HFFc6 (cell line): ENCODE measurements at places on chromosomes 13 and 19.
A peak's percentile ranks its signal among the peaks of the same experiment; 100 is the strongest.

DNA sequence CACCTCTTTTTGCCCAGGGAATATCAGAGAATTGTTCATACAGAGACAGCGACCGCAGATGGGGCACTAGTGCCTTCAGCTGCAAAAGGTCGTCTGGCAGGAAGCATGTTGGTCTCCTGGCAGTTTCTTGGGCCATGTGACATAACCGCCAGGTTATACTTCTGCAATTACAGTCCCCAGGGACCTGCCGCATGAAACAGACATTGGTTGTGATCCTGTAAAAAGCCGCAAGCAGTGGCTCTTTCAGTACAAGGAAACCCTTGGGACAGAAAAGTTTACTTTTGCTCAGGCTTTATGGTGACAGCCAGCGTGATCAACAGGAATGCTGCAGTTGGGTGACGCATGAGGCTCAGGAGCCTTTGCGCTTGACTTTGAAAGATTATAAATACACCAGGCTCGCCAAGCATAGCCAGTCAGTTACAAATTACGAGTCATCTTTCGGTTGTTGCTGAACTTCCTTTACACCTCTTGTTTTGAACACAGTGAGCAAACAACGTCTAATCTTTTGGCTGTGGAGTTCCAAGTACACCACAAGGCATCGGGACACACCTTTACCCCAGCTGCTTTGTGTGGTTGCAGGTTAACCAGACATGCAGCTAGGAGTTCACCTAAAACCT lies 50.5 kb upstream of the UBE2L5 start:
- DNase-seq: peak; percentile 73

- no peak for DNase-seq
These were observed 1.3 kb upstream of the PTOV1 start for GRCh38 chr19:49849433-49850220.

DNA sequence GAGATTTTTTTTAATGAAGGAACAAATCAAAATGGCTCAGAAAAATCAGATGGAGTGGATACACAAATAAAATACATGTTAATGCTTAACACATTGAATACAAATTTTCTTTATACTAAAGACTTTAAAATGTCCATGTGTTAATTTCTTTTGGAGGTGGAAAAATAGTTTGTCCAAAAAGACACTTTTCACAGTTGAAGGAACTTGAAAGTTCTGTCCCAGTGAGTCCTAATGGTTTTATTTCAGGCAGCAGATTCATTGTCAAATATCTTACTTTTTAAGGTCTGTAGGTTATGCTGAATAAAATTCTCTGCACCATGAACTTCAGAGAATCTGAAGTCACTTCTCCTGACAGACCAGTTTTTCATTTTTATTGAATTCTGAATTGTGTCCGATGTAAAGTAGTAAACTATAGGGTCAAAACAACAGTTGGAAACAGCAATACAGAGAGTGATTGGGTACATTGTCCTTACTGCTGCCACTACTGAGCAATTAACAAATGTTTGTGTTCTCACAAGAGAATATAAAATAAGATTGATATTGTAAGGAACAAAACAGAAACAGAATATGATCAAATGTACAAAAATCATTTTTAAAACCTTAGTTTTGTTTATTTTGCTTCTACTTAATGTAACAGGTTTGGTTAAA lies 1.6 kb downstream of the LPAR6 start:
- no peak for DNase-seq

- DNase-seq: no peak
These were observed 185.7 kb downstream of the KCNRG start for GRCh38 chr13:50200988-50201387.

DNA sequence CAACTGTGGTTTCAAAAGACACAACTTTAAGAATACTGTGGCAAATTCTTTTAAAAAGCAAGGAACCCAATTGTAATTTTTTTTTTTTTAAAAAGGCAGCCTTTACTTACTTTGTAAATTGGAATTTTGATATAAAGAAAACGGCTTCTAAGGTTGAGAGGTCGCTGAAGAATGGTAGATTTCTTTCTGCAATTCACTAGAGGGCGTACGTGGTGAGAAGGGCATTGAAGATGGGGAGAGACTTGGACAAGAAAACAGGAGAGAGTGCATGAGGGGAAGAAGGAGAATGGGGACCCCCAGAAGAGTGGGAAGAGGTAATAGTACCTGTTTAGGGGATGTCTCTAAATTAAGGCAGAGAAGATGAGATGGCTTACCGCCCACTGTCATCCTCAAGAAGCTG lies 33.5 kb upstream of the PABPC3 start:
- no peak for DNase-seq

GRCh38 chr19:58038688-58039204 lies 4.9 kb downstream of the ZSCAN1 start:
- DNase-seq: no peak

GRCh38 chr13:112790735-112791641 lies 101.2 kb downstream of the ATP11A start:
- no peak for DNase-seq

DNA sequence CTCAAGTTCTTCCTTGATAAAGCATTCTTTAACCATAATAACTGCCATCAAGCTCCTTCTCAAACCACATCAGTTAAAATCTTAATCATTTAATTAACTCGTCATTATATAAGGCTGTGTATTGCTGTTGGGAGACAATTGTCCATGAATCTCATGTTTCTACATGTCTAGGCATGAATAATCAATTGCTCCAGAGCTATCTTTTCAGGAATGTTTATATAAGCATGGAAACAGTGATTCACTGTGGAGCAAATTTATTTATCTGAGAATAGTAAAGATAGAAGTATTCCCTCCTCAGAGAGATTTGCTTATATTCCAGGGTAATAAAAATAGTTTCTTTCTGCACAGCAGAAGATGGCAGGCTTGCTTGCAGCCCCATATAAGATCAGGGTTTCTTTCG lies 71.1 kb downstream of the CBY2 start:
- DNase-seq: peak; percentile 40

GRCh38 chr13:113035213-113035800 lies 66.3 kb downstream of the MCF2L start:
- no peak for DNase-seq

DNA sequence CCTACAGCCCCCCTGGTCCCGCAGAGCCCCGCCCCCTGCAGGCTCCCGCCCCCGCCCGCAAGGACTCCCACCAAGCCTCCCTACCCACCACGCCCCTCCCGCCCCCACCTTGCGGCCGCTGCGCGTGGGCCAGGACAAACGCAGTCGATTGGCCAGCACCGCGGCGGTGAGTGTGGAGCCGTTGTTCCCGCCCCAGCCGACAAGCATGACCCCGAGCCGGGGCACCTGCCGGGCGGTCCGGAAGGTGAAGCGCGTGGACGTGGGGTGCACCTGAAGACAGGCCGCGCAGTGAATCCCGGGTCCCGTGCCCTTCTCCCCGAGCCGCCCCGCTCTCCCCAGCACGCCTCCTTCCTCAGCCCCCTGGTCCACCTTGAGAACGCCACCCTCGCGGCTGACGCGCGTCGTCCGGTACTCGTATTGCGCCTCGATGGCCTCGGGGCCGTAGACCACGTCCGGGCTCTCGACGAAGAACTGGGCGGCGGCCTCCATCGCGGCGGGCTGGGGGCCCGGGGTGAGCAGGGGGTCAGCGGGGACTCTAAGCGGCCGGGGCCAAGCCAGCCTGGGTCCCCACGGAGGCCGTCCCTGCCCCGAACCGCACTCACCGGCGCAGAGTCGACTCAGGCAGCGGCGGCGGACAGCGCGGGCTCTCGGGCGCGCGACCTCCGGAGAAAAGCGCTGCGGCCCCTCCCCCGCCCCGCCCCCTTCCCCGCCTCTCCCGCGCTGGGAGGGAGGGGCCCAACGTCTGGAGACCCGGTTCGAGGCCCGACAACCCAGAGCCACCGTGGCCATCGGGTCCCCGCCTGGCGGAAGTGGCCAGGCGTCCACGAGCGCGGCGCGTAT lies at the start of gene ISYNA1:
ISYNA1 (minus strand) TSS at position 643 of the 840 bp plus-strand sequence; CDS start at position 489, 154 bp downstream.
- no peak for DNase-seq

DNA sequence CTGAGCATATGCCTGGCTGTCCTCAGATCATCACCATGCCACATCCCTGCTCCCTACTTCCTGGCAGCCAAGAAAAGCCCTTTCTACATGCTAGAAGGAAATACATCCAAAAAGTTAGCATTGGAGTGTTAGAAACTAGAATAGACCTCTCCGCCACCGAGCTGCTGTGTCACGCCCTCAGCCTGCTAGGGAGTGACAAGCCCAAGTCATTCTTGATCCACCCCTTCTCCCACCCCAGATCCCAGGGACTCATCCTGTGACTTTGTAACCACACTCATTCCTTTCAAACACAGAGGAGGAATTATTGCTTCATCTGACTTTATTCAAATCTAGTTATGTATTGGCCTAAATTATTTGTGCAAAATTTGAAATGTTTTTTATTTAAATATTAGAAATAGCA lies 45.3 kb downstream of the POLR1D start:
- no peak for DNase-seq

DNA sequence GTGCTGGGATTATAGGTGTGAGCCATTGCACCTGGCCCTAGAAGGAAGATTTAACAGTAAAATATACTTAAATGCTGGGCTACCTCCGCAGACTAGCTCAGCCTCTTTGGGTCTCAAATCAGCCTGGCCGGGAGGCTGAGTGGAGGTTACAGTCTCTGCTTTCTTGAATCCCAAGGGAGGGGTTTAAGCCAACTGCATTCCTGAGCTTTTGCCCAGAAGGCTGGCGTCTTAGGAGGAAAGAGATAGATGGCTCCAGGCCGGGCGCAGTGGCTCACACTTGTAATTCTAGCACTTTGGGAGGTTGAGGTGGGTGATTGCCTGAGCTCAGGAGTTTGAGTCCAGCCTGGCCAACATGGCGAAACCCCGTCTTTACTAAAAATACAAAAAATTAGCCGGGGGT lies 623 bp upstream of the C5AR1 start:
- DNase-seq: no peak

- peak; percentile 54 for DNase-seq
These were observed 10.1 kb downstream of the GRIN2D start for GRCh38 chr19:48403606-48404005.

DNA sequence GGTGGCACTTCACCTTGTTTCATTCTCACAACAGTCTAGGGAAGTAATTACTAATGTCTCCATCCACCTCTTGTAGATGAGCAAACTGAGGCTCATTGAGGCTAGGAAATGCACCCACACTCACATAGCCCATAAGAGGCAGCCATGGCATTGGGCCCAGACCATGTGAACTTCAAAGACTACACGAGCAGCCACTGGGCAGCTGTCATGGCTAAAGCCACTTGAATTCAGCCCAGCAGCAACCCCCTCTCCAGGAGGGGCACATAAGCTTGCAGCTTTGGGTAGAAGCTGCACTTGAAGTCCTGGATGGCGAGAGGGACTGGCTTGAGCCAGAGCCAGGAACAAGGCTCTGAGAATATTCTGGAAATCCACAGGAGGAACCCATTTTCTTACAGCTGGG lies 13.4 kb downstream of the ALOX5AP start:
- no peak for DNase-seq

DNA sequence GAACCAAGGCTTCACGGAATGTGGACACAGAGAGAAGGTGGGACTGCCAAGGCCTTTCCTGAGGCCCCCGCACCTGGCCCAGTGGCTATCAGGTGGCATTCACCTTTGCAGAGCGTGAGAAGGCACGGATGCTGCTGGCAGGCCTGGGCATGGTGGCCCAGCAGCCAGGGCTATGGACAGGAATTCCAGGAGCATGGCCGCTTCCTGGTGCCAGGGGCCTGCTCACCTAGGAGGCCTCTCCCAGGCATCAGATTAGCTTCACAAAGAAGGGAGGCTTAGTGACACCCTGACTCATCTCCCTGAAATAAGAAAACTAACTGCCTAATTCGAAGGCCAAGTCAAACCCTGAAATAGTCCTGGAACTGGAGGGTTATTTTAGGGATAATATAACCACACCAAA lies 155.8 kb downstream of the TEX29 start:
- DNase-seq: no peak

- no peak for DNase-seq
These were observed 30.7 kb upstream of the SERPINE3 start for GRCh38 chr13:51308781-51309180.

DNA sequence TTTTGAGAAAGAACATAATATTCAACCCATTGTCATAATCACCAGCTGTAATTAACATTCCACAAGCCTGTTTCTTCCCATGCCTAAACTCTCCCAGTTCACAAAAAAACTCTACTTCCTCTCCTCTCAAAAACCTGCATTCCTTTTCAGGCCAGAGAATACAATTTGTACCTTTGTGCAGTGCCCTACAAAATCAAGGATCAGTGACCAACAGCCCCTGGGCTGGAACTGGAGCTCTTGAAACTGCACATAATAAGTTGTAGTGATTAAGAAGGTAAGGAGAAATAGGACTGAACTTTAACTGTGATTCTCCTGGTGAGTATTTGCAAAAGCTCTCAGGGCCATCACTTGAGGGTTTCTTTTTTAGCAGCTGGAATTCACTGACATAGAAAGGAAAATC lies 472.7 kb downstream of the RFC3 start:
- no peak for DNase-seq

DNA sequence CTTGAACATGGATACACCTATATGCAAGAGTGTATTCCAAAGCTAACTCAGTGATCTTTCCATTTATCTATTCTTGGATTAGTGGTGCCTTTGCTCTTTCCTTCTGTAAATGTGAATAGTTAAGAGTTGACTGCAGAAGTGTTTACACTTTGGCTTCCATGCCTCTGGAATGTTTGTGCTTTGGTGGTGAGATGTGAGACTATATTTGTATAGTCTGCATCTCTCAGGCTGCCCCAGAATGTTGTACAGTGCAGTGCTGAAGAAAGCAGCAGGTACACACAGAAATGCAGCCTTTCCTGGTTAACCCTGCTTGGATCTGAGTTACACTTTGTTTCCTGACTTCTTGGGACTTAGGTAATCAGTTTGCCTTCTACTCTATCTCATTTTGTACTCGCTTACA lies 90.2 kb downstream of the DNAJC15 start:
- no peak for DNase-seq

GRCh38 chr19:38733241-38733492 lies 11.1 kb downstream of the CAPN12 start:
- DNase-seq: no peak

DNA sequence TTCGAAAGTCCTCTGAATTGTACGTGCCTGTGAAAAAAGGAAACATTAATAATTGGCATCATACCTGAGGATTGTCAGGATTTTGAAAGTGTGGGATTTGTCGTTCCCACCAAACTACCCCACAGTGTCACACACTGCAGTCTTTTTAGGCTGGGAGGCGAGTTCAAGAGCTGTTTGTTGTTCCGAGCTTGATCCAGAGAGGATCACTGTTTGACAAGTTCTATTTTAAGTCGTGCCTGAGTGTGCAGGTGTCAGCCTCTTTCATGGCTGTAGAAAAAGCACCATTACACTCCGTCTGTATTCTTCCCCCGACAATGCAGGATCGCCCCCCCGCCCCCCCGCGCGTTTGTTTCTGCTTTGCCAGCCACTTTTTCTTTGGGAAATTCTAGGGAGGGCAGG lies 635 bp upstream of the NBEA start:
- DNase-seq: no peak

DNA sequence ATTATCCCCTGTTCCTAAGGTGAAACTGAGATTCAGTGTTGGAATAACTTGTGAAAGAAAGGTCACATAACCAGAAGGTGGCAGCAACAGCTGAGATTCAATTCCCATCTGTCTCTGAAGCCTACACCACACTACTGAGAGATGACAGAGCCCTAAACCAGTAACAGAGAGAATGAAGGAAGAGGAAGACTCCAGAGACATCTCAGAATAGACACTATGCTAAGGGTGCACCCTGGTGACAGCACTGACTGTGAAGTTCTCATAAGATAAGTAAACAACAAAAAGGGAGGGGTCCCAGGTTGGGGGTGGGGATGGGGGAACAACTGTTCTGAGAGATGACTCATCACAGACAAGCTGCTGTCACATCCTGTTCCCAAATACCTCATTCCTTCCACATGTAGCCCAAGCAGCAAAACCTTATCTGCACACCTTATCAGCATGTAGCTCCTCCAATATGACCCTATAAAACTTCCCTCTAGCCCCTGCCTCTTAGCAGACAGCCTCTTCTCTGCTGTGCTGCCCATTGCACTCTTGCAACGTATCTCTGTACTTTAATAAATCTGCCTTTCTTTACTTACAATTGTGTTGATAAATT lies 46.5 kb downstream of the UTP14C start:
- DNase-seq: peak; percentile 42
